ENCODE measurements at places on chromosomes 12 and 14. TPM values are rescaled to one million over a fixed set of nuclear protein-coding genes. Genes with fewer than 3 reads are reported as not detected.

GRCh38 chr12:93707836-93708235 lies 30.7 kb downstream of the CRADD start:
- H3K4me3 ChIP-seq, result no peak overlapping the region
- no peaks in the 10 kb centered on the region for H3K36me3 ChIP-seq
- peaks cover 2% of the 10 kb centered on the region for H3K27me3 ChIP-seq
- no peak for DNase-seq
- no peak overlapping the region for H3K27ac ChIP-seq
- no peaks in the 10 kb centered on the region for H3K4me1 ChIP-seq

DNA sequence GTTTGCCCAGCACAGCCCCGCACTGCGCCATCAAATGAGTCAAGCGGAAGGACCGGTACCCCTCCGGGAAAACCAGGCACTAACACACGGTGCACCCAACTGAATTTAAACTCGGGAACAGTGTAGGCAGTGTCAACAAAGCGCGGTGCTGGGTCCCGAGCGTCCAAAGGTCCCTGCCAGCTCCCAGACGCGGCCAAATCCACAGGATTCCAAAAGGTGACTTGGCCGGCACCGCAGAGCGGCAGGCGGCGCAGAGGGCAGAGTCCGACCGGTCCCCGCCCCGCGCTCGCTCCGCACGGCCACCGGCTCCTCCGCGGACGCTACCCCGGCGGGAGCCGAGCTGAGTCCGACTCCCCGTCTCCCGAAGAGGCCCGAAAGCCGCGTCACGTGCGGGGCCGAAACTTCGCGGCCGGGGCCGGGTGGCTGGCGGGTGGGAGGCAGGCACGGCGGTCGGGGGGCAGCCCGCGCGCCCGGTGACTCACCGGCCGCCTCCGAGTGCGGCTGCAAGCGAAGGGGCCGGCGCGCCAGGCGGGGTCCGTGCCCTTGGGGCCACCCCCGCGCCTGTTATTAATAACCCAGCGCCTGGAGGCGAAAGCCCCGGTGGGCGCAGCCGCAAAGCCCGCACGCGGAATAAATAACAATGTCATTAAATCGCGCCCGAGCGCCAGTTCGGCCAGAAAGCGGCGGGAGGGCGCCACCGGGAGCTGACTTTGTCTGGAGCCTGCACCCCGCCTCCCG lies 863 bp downstream of the DENND5B start:
- peak; percentile 70 for DNase-seq
- H3K36me3 ChIP-seq, result peaks cover 13% of the 10 kb centered on the region
- peak overlapping the region; percentile 85 for H3K27ac ChIP-seq

- H3K36me3 ChIP-seq, result no peaks in the 10 kb centered on the region
- no peaks in the 10 kb centered on the region for H3K4me1 ChIP-seq
- DNase-seq, result no peak
- no peak overlapping the region for H3K4me3 ChIP-seq
Measured at GRCh38 chr12:114967151-114967550, 283.2 kb upstream of the TBX3 start.

DNA sequence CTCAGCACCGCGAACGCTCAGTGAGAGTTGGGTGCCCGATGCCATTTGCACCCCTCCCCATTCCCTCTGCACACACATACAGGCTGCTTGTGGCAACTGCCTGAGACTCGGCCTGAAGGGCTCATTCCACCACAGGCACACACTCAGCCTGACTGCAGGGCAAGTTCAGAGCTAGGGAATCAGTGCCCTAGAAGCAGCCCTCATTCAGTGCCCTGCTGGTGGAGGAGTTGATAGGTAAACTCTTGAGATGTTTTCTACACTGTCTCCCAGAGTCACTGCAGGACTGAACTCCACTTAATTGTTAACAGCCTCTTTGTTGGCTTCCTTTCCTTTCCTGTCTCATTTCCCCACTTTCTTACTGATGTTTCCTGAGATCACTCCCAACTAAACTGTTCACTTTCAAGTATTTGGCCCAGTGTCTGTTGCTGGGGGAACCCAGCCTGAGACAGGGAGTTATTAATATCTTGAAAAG lies 16.9 kb downstream of the PPP1R36 start:
- no peaks in the 10 kb centered on the region for H3K36me3 ChIP-seq
- H3K4me3 ChIP-seq, result peak overlapping the region; percentile 57
- DNase-seq, result peak; percentile 26
- peaks cover 38% of the 10 kb centered on the region for H3K4me1 ChIP-seq
- peak overlapping the region; percentile 99 for H3K27ac ChIP-seq

DNA sequence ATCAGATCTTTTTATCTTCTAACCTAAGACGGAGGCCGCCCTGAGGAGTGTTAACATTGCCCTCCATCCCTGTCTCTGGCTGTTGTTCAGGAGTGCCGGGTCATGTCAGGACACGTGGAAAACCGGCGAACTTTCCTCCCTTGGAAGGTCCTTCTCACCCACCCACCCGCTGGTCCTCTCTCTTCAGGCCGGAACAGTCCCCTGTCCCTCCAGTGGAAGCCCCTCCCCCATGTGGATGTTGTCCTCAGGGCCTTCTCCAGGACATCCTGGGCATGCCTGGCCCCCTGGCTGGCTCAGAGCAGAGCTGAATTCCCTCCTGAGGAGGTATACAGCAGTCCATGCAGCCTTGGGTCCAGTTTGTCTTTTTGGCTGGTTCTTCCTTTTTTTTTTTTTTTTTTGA lies 20.3 kb upstream of the ITPK1 start:
- no peak for DNase-seq
- no peak overlapping the region for H3K4me3 ChIP-seq
- H3K27me3 ChIP-seq, result no peaks in the 10 kb centered on the region

The RHEBL1 gene
- 3.2 TPM for total RNA-seq

- no peak overlapping the region for H3K4me3 ChIP-seq
- H3K27me3 ChIP-seq, result no peaks in the 10 kb centered on the region
Measured at GRCh38 chr12:79698966-79699365, 8.2 kb upstream of the PAWR start.
